Activated naive CD4-positive, alpha-beta T cell treated with anti-CD3 and anti-CD28 coated beads, Interleukin-2, amount 10 ng/mL, durations not matched to agents 5 hours and 36 hours (primary cell): ENCODE measurements at places on chromosomes 12 and 14. TPM values are rescaled to one million over a fixed set of nuclear protein-coding genes. Genes with fewer than 3 reads are reported as not detected.

The KRT83 gene
- not detected for total RNA-seq

The STAC3 gene
- total RNA-seq = 3.5 TPM

The PRPF40B gene
- total RNA-seq = 13.0 TPM

The CORO1C gene
- 18.4 TPM for total RNA-seq

The SALL2 gene
- total RNA-seq = 3.1 TPM

The PMCH gene
- 0.28 TPM for total RNA-seq

The AGAP2 gene
- 66.7 TPM for total RNA-seq

The PCNX1 gene
- total RNA-seq = 50.4 TPM

The LRIG3 gene
- total RNA-seq = not detected

The MIP gene
- total RNA-seq = not detected

The SIVA1 gene
- 76.5 TPM for total RNA-seq

The ADGRD1 gene
- not detected for total RNA-seq

The TMPO gene
- total RNA-seq = 304 TPM

The GLT8D2 gene
- total RNA-seq = 0.22 TPM

The ACVRL1 gene
- total RNA-seq = not detected

The TESPA1 gene
- 123 TPM for total RNA-seq
